Activated T-cell treated with anti-CD3 and anti-CD28 coated beads for 48 hours (primary cell): ENCODE measurements at places on chromosomes 12 and 14.

- DNase-seq, result no peak
These were observed 20.6 kb downstream of the COX14 start for GRCh38 chr12:50132505-50133135.

DNA sequence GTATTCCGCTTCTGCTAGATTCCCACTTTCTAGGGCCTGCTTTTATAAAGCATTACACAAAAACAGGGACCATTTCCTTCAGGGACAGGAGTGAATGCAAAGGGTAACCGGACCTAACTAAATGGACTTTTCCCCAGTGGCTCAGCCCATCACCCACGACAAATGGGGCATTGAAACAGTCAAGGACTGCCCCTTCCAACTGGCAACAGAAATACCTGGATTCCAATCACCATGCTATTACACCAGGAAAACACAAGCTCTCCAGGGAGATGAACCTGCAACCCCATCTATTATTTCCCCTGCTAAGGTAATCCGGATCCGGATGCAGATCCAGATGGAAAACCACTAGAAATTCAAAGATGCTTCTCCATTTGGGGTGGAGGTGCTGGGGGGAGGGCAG is 1.0 kb downstream of the MPHOSPH9 start:
- no peak for DNase-seq

DNA sequence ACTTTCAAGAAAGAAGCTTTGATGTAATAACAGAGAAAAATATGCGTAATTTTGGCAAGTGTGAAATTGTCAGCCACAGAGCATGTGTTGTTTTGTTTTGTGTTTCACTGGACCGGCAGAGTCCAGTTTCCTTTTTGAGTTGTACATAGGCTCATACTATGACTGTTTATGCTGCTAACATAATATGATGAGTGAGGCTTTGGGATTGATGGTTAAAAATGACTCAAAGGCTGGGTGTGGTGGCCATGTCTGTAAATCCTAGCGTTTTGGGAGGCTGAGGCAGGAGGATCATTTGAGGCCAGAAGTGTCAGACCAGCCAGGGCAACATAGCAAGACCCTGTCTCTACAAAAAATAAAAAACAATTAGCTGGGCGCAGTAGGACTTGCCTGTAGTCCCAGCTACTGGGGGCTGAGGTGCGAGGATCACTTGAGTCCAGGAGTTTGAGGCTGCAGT is 487.9 kb downstream of the PCNX1 start:
- no peak for DNase-seq

- no peak for DNase-seq
These were observed 40.5 kb downstream of the SLC2A14 start for GRCh38 chr12:7832059-7832696.

- no peak for DNase-seq
These were observed 3.0 kb downstream of the SELPLG start for GRCh38 chr12:108630481-108631207.
